ENCODE measurements at places on chromosomes 5 and 9.

DNA sequence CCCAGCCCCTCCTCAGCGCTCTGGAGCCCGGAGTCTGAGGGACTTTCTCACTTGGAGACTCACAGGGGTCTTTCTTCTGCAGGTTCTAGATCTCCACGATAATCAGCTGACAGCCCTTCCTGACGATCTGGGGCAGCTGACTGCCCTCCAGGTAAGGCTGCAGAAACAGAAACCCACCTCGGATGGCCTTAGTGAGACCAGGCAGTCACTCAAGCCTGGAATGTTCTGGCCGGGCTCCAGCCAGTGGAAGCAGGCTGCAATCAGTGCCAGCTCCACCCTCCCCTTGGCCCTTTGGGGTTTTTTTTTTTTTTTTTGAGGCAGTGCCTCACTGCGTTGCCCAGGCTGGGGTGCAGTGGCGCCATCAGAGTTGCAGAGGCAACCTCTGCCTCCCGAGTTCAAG is 7.6 kb downstream of the LRSAM1 start:
- DNase-seq = no peak

DNA sequence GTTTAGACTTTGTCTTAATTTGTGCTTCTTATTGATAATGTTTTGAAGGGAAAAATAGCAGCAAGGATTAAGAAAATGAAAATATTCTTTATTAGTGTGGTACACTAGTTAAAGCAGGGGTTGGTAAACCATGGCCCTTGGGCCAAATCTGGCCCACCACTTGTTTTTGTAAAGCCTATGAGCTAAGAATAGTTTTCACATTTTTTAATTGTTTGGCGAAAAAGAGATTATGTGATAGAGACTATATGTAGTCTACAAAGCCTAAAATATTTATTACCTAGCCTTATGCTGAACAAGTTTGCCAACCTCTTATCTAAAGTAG is 57.2 kb downstream of the KCNN2 start:
- no peak for DNase-seq

DNA sequence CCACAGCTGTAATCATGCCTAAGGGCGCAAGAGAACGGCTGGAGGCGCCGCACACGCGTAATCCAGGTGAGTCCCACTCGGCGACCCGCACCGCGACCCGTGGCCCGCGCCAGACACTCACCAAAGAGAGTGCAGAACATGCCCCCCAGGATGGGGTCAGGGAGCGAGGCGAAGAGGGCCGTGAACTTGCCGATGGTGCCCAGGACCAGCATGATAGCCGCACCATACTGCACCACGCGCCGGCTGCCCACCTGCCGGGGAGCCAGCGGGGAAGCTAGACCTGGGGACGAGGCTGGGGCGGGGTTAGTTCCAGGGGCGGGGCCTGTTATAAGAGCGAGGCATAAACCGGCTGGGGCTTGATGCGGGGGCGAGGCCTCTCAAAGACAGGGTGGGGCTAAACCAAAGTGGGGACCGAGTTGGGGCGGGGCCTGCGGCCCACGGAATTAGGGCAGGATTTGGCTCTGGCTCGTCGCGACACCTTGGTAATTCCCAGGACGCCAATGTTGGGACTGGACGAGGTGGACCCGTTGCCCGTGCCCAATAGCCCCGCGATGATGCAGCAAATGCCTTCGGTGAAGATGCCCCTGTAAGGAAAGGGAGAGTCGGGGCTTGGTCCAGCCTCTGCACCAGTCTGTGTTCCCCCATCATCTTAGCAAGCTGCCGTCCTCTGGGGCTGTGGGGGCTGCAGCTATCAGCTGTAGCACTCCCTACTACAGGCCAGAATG is 4.8 kb downstream of the SLC23A1 start:
- DNase-seq = no peak

DNA sequence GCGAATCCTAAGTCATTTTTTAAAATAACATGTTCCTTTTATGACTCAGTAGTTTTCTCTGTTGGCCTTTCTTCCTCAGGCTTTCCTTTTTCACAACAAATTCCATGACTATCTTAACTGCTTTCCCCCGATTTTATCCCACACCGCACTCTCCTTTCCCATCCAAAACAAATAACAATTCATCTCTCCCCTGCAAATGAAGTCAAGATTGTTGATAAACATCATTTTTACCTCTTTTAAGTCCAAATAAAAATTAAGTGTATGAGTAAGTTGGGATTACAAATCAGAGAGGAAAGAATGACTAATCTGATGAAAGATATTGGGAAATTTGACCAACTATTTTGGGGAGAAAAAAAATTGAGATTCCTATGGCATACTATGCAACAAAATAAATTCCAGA is 47.3 kb downstream of the SEC61B start:
- no peak for DNase-seq

DNA sequence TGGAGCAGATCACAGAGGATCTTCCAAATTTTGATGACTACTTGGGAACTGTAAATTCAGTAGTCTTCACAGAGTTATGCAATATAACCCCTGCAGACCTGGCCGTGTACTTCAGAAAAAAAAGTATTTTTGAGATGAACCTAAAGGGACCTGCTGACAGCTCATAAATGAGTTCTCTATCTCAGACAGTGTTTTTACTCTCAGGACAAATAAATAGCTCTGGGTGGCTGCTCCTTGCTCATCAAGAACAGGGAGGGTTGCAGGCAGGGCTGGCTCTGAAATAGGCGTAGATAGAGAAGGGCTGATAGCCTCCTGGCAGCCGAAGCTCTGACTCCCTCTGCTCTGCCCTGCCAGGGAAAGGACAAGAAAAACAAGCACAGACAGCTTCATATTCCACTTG is 64.8 kb downstream of the PLAC8L1 start:
- no peak for DNase-seq

DNA sequence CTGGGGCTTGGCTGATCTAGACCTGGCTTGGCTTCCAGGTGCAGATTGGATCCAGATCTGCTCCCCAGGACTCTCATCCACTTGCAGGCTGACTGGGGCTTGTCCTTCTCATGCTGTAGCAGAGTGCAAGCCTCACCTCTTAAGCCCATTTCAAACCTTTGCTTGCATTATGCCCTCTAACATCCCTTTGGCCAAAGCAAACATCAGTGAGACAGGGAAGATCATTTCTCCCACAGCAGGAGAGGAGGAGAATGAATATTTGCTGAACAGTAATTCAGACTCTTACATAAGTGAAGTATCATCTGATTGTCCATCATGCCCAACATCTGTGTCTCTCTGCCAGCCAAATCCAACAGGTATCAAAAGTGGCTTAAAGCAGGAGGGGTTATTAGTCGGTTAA is 194.9 kb downstream of the C9orf152 start:
- DNase-seq = no peak

DNA sequence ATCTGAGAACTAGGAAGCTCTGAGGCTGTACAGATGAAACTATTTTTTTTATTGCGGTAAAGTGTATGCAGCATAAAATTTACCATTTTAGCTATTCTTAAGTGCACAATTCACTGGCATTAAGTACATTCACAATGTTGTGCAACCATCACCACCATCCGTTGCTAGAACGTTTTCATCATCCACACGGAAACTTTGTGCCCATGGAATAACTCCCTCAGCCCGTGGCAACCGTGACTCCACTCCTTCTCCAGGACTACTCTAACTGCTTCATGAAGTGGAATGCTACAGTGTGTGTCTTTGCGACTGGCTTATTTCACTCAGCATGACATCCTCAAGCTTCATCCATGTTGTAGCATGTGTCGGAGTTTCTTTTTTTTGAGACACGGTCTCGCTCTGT is 57.1 kb downstream of the COL23A1 start:
- DNase-seq = no peak

- DNase-seq = no peak
Observed at GRCh38 chr5:150352244-150353031, 5.1 kb upstream of the TCOF1 start.

- DNase-seq = no peak
Observed at GRCh38 chr5:174177976-174178605, 132.6 kb downstream of the NSG2 start.
